ENCODE measurements at places on chromosomes 13 and 19.

DNA sequence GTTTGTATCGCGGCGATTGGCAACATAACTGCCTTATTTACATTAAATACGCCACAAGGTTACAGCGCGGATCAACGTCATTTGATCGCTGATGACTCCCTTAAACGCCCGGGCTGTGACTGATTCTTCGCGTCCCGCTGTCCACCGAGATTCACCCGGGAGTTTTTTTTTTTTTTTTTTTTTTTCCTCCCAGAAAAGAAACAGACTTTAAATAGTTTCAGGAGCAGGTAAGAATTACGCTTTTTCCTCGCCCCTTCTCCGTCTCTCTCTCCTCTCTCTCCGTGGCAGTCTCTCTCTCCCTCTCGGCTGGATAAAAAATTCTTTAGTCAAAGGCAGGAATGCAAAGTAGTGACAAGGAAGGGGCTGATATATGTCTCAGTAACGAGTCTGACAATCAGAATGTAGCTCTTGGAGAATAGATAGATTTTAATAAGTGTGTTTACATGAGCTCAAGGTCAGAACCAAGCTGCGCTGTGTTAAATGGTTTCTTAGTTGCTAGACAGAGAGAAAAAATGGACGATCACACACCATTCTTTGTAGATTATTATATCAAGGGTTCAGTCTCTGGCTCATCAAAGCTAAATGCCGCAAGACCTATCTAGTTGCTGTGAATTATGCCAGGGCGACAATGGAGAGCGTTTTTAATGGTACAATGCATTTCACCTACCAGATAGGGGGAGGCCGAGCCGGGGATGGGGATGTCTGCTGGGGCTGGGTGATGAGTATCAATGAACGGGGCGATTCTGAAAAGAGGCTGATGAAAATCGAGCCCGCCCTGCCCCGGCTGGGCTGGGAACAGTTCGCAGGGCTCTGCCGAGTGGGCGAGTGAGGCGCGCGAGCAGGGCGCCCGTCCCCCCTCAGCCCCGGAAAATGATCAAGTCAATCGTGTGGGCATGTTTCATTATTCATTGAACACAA is 147.2 kb upstream of the ZNF536 start:
- peak; percentile 33 for DNase-seq

DNA sequence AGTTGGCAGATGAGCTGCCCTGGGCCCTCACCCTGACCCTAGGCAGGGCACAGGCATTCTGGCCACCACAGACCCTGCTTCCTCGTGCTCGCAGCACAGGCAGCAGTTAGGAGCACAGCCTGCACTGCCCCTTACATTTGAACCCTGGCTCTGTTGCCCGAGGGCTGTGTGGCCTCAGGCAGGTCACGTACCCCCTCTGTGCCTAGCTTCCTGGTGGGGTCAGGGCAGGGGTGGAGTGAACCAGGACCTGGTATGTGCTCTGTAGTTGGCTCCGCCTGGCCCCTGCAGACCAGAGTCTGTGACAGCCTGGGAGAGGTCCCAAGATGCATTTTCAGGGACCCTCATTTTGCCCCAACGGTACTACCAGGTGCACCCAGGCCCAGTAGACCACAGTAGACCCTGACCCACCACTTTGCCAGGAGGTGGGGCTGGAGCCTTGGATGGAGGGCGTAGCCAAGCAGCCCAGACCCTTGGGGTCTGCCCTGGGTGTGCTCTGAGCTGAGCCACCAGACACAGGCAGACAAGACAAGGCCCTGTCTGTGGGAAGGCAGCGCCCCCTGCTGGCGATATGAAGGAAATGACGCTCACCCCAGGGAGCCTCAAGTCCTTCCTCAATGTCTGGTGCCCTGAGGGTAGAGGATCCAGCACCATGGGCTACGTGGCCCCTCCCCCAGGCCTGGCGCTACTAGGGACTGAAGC is 9.1 kb downstream of the LYL1 start:
- DNase-seq: peak; percentile 91

DNA sequence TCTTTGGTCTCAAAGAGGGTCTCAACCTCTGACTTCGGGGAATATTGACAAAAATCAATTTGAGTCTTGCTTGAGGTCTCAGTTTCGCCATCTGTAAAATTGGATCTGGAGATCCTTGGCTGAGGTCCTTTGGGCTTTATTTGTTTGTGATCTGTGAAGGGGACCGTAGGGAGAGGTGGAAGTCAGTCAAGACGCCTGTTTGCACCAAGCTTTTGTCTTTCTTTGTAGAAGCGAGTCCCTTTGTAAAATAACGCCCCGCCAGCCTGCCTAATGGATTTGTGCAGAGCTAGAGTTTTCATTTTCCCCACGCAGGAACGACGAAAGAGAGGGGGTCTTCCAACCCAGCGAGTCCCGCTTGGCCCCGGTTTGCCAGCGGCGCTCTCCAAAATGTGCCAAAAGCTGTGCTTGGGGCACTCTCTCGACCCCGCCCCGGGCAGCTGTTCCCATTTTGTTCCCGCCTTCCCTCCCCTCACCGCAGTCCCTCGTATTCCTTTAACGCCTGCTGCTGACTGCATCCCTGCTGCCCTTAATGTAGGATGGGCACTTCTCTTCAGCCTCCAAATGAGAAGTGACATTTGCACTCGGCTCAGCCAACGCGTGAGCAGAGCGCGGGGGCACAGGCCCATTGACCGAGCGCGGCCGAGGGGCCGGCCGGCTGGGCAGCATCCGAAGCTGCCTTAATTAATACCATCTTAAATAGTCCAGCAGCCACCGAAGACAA is 13.0 kb downstream of the ZIC5 start:
- DNase-seq: no peak

- peak; percentile 92 for DNase-seq
These were observed 49.9 kb downstream of the AP1M1 start for GRCh38 chr19:16247353-16248182.

DNA sequence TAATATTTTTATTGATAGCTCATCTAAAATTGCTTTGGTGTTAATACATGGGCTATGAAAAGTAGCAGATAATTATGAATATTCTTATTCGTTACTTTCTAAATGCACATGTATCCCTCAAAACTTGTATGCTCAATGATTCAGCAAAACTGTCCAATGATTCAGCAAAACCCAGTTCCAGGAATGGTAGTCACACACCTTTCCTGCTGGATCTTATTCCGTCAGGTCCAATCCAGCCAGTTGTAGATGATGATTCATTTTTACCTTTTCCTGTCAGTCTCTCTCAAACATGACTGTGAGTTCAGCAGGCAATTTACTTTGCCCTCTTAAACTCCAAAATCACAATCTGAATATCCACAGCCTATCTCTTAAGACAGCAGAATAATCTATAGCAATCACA is 1082.6 kb downstream of the EFNB2 start:
- no peak for DNase-seq

DNA sequence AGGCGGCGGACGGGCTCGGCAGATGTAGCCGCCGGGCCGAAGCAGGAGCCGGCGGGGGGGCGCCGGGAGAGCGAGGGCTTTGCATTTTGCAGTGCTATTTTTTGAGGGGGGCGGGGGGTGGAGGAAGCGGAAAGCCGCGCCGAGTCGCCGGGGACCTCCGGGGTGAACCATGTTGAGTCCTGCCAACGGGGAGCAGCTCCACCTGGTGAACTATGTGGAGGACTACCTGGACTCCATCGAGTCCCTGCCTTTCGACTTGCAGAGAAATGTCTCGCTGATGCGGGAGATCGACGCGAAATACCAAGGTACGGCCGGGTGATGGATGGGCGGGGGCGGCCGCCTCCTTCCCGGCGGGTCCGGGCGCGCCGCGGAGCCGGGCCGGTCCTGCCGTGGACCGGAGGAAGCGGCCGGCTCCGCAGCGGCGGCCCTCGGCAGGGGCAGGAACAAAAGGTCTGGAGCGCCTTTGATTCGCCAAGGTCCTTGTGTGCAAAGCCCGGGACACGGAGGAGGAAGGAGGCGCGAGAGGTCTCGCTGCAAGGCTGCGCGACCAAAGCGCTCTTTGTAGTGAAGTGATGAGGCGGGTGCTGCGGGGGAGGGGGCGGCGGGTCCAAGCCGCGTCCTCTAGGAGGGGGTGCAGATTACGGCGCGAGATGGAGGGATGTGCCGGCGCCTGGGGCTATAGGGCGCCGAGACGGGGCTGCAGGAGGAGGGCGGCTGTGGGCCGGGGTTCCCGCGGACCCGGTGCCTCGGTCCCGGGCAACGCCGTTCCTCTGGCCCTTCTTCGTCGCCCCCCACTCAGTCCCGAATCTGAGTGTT is 689 bp downstream of the ING1 start:
- peak; percentile 71 for DNase-seq

- no peak for DNase-seq
These were observed 388.4 kb downstream of the NDFIP2 start for GRCh38 chr13:79869326-79869725.

DNA sequence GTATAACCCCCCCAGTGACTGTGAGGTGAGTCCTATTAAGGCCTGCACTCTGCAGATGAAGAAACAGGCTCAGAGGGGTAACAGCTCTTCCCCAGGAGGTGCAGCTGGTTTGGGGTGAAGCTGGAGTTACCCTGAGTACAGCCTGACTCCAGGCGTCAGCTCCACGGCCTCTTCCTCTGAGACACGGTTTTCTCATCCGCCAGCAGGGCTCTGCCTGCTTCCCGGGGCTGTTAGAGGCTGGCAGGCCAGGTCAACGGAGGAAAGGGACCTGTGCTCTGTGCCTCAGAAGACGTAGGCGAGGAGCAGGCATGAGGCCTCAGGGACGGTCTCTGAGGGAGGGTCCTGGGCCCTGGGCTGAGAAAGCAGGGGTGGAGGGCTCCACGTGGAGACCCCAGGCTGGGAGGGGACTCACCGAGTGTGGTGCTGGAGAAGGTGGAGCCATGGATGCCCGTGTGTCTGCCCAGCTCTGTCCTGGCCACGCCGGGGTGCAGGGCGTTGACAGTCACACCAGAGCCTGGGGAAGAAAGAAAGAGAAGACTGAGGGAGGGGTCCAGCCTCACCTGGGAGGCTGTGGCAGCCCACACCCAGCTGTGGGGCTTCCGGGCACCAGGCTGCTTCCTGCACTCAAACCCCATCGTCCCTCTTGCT is 9.0 kb upstream of the GP6 start:
- DNase-seq: no peak

- DNase-seq: peak; percentile 83
These were observed 1.2 kb upstream of the KLF16 start for GRCh38 chr19:1864480-1865171.

DNA sequence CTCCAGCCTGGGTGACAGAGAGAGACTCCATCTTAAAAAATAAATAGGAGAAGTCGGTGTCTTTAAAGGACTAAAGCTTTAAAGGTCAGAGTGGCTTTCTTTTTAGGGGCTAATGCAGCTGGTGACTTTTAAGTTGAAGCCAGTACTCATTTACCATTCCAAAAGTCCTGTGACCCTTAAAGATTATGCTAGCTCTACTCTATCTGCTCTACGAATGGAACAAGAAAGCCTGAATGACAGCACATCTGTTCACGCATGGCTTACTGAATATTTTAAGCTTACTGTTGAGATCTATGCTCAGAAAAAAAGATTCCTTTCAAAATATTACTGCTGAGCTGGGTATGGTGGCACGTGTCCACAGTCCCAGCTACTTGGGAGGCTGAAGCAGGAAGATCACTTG is 16.4 kb downstream of the TDRD12 start:
- DNase-seq: no peak
